ENCODE measurements at places on chromosomes 16 and 17. TPM values are rescaled to one million over a fixed set of nuclear protein-coding genes. Genes with fewer than 3 reads are reported as not detected.

ABCC11 gene
- total RNA-seq: 0.16 TPM

USP22 gene
- 342 TPM for total RNA-seq

HAGHL gene
- 7.0 TPM for total RNA-seq

PIRT gene
- 0.94 TPM for total RNA-seq

KRT14 gene
- total RNA-seq: 0.31 TPM

KRT27 gene
- not detected for total RNA-seq

HSPB9 gene
- not detected for total RNA-seq

CDRT4 gene
- total RNA-seq: 10.0 TPM

EFCAB5 gene
- 2.2 TPM for total RNA-seq

JPT2 gene
- total RNA-seq: 28.5 TPM

CRHR1 gene
- 6.6 TPM for total RNA-seq

TM4SF5 gene
- total RNA-seq: not detected

C17orf50 gene
- not detected for total RNA-seq

DNA sequence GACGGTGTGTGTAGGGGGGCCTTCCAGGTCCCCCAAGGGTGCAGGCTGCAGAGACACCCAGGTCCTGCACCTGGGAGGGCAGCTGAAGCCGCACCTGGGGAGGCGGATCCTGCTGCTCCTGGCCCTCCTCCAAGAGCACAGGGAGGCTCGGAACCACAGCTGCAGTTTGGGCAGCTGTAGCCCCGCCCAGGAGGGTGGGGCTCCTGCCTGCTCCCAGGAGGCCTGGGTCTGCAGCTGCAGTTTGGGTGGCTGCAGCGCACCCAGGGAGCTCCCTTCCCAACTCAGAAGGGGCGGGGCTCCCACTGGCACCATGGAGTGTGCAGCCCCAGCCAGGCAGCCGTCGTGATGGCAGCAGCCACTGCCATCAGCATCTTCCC lies 69.4 kb upstream of the NKD1 start:
- DNase-seq: no peak

DNA sequence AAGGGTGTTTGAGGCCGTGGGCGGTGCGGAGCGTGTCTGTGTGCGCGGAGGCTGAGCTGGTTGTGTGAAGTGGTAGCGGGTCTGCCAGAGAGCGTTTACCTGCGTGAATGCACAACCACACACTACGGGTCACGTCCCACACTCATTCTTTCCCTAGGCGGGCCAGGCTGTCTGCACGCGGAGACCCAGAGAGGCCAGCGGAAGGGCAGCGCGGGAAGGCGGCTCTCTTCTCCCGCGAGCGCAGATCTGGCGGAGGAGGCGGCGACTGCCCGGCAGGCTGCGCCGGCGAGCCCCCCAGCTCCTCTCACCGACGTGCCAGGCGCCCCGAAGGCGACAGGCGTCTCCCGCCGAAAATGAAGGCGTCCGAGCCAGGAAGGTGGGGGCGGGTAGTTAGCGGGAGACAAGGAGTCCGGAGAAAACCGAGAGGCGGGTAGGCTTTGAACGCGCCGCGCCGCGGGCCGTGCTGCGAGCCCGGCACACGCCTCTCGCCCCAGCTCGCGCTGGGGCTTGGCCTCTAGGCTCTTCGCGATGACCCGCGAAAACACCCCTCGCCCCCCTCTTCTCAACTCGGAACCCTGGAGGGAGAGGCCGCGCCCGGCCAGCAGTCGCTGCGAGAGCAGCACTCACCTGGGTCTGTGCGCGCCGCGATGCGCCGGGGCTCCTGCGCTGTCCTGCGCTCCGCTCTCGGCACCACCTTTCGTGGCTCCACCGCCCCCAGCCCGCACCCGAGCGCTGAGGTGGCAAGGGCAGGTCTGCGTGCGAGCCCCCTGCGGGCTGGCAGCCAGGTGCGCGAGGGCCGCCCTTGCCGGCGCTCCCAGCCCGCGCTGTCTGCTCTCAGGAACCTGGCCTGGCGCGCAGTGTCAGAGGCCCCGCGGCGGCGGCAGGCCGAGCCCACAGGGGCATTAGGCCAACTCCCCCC lies 2.0 kb upstream of the FOXF1 start:
- no peak for DNase-seq

GRCh38 chr17:2354311-2354710 lies 17.0 kb downstream of the SGSM2 start:
- DNase-seq: no peak

DNA sequence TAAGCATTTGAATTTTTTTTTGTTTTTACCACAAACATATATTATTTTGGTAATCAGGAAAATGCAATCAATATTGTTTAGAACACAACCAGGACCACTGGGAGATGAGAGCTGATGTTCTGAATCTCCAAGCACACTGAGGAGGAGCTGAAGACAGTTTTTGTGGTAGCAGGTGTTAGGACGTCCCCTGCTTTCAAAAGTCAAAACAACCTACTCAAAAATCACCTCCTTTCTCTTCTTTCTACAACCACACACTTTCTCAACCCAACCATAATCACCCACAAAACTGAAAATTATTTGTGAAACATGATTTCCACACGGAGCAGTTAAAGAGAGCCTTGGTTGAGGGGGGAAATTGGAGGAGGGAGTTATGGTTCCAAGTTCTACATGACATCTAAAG lies 26.7 kb upstream of the CFAP20 start:
- no peak for DNase-seq

GRCh38 chr16:85185303-85186100 lies 73.2 kb upstream of the CIBAR2 start:
- DNase-seq: no peak

GRCh38 chr17:44604116-44604761 lies 47.0 kb downstream of the FZD2 start:
- DNase-seq: no peak

- no peak for DNase-seq
Observed at GRCh38 chr17:48262982-48263730, 155.6 kb downstream of the SNX11 start.

- DNase-seq: no peak
Observed at GRCh38 chr16:73997971-73998370, 298.6 kb upstream of the PSMD7 start.

GRCh38 chr17:80133626-80133970 lies 13.3 kb downstream of the EIF4A3 start:
- DNase-seq: no peak

DNA sequence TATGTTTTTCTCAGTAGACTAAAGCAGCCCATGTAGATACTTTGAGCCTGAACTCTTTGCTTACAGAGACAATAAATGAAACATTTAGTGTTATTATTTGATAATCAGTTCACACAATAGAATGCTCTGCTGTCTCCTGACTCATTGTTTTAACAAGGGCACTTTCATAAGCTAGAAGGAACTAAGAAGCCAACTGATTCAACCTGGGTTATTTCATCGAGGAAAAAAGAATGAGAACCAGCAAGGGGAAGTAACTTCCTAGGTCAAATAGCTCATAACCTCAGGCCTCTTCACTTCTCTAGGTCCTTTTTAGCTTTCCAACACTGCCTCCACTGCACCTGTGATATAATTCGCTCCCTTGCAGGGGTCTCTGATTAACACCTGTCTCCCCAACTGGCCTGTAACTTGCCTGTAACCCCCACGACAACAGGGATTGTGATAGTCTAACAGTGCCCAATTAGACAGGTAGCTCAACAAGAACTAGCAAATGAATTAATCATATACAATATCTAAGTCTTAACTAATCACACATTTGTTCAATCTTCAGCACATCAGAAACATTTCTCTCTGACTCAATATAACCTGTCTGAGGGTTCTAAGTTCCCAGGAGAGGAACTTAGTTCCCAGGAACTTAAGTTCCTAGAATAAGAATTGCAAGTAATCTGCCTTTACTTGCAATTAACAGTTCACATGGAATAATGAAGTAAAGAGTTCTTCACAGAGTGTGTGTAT lies 34.8 kb downstream of the RFFL start:
- no peak for DNase-seq

DNA sequence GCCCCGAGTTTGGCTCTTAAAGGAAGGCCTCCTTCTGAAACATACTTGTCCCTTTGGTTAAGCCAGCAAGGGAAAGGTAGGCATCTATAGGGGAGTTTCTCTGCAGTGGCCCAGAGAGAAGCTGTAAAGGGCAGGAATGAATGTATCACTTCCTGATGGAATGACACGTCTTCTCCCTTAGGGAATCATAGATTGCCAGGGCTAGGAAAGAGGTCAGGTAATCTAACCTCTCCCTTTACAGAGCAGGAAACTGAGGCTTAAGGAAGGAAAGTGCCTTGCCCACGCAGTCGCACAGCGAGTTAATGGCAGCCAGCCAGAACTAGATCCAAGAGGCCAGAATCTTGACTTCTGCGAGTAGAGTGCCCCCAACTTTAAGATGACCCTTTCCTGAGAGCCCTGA lies 66.1 kb downstream of the NEUROD2 start:
- no peak for DNase-seq

DNA sequence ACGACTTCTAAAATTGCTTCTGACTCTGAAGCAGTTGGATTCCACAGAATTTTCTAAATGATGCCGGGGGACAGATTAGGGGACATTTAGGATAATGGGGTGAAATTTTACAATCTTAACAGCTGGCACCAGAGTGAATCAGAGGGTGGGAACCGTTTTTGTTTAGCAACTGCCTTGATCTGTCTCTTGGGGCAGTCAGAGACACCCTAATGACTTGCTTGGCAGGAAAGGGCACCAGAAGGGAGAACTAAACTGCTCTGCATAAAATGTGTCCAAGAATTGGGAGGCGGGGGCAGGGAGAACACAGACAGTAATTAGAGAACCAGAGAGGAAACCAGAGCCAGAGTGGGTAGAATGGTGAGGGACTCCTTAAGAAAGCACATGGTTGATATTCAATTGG lies 6.1 kb upstream of the ABCC12 start:
- no peak for DNase-seq

- DNase-seq: no peak
Observed at GRCh38 chr16:53787423-53787822, 83.5 kb downstream of the FTO start.

DNA sequence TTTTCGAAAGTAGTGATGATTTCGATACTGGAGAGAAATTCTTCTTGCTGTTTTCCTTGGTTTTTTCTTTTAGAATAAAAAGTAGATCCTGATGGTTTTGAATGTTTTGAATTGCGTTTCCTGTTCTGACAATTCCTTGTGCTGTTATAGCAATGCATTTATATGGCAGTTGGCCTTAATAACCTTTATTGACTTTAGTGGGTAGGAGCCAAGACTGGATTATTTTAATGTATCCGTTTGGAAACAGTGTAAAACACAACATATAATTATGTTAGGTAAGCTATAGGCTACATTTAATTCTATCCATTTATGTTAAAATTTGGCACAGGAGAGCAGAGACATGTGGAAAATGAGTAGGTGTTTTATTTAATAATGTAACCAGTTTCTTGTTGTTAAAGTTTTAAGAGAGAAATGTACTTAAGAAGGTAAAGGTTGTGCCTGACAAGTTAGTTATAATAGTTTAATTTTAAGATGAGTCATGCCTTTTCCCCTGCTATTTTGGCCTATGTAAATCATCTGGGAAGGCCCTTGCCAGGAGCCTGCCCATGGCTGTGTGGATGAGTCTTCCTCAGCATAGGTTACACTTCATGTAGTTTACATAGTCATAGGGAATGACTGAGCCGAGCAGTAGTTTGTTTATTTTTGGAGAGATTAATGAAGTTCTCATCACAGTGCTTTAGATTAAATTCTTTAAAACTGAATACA lies 189.9 kb downstream of the FTO start:
- DNase-seq: no peak

DNA sequence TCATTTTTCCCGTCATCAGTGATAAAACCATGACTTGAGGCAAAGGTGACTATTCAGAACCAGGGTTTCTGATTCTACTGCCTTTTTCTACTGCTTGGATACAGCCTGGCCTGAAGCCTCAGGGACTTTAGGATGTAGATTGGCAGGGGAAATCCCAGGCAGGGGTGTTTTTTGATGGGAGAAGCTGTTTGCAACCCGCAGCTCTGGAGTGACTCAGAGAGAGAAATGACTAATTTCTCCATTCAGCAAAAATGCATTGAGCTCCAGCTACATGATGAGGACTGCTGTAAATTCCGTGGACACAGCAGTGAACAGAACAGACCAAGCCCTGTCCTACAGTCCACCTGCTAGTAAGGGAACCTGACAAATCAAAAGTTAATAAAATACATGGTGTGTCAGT lies 560.6 kb downstream of the CDH13 start:
- no peak for DNase-seq

GRCh38 chr16:54462151-54462651 lies 175.6 kb upstream of the IRX3 start:
- DNase-seq: no peak

GRCh38 chr17:52357854-52358253 lies 199.3 kb upstream of the CA10 start:
- DNase-seq: no peak

All from occipital lobe (tissue), 3 donors.